Brain microvascular endothelial cell (primary cell): ENCODE measurements at places on chromosomes 7 and 10.

DNA sequence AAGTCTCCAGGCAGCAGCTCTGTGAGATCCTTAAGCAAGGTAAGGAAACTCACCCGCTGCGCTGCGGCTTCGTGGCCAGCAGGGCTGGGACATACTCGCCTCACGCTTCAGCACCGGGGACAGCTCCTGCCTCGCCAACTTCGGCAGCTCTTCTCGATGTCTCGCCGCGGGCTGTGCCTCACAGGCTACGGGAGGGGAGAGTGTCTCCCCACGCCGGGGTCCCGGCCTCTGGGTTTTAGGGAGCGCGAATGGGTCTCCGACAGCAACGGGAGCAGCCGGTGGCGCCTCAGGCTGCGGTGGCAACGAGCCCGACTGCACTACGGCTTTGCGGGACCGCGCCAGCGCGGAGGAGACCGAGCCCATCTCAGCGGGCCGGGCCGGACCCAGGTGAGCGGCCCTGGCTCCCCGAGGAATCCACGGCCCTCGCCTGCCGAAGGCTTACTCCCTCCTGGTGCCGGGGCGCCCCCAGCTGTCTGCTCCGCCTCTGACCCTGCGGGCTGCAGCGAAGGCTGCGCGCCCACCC, 62.4 kb downstream of the LSM5 start:
- peak; percentile 81 for DNase-seq

DNA sequence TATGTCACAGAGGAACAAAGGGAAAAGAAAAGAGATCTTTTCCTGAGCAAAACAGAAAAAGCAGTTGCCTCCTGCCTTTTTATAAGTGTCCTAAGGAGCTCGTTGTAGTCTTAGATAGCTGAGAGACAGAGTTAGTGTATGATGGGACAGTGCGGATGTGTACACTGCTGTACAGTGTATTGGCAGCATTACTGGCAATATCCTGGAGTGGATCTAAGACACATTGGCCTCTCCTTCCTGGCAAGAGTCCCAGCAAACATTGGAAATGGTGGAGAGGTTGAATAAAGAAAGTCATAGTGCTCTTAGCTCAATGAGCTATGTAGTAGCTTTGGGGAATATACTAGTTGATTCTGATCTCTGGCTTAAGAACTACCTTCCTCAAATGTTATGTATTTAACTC, 22.7 kb downstream of the GARS1 start:
- DNase-seq = no peak

GRCh38 chr7:85554236-85555178, 367.7 kb upstream of the SEMA3D start:
- peak; percentile 73 for DNase-seq

DNA sequence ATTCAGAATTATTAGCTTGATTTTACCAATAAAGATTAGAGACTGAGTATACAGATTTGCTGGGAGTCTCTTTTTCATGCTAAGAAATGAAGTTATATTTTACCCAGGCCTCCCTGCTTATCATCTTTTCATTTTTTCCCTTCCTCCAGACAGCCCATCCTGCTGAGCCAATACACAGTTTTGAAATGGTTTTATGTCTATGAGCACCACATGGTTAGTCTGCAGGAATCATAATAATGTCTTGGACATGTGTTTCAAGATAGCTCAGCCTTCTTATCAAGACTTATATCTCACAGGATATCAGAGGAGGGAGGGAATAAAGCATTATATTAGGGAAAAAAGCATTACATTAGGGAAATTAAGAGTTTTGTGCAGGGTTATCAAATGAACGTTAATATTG, 157.1 kb downstream of the EXOC4 start:
- DNase-seq = no peak

- peak; percentile 45 for DNase-seq
Measured at GRCh38 chr7:113283861-113284260, 165.5 kb upstream of the SMIM30 start.
